ENCODE measurements at places on chromosomes 1 and 21.
A peak's percentile ranks its signal among the peaks of the same experiment; 100 is the strongest.

DNA sequence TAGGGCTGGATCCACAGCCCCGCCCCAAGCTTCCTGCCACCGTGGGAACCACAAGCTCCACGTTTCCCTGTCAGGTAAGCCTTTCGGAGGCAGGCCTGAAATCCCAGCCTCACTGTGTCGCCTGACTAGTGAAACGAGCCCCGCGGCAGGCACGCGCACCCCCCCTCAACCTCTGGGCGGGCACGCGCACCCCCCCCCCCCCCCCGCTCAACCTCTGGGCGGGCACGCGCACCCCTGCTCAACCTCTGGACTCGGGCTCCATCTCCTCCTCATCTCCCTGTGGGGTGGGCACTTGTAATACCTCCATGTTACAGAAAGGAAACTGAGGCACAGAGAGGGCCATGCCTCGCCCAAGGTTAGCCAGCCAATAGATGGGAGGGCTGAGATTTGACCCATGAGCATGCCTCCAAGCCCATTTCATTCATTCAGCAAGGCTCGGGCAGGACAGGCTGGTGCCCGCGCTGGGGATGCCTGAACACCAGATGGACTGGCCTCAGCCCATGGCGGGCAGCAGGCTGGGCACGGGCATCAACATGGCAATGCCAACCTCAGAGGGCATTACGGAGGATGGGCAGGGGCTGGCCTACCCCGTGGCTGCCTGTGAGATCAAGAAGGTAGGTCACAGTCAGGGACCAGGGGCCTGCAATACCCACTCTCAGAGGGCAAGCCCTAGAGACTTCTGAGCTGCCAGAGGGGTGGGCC, 4.7 kb downstream of the CFAP410 start:
- H3K27ac ChIP-seq: no peak overlapping the region
- H3K4me3 ChIP-seq: no peak overlapping the region
- no peaks in the 10 kb centered on the region for H3K27me3 ChIP-seq
- no peaks in the 10 kb centered on the region for H3K36me3 ChIP-seq
- DNase-seq: no peak

DNA sequence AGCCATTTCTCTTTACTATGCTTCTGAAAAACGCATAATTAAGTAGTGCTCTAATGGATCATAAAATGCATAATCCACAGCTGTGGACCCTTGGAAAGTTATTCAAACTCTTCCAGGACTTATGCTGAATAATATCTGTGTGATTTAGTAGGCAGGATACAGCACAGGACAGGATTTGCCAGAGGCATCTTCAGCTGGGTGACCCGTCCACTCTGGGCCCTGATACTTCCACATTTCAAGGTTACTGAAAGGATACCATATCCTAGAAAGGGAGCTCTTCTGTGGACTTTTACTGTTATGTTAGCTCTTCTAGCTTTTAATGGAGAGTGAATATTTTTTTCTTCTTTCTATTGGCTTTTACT, 49.6 kb downstream of the MAP10 start:
- no peak for DNase-seq
- no peaks in the 10 kb centered on the region for H3K27me3 ChIP-seq
- H3K4me3 ChIP-seq: no peak overlapping the region
- H3K36me3 ChIP-seq: no peaks in the 10 kb centered on the region
- no peak overlapping the region for H3K27ac ChIP-seq

GRCh38 chr1:228830185-228830953, 95.1 kb downstream of the RHOU start:
- H3K27ac ChIP-seq: no peak overlapping the region
- H3K27me3 ChIP-seq: no peaks in the 10 kb centered on the region
- no peak overlapping the region for H3K4me3 ChIP-seq
- no peaks in the 10 kb centered on the region for H3K36me3 ChIP-seq
- H3K4me1 ChIP-seq: no peaks in the 10 kb centered on the region

- H3K4me3 ChIP-seq: no peak overlapping the region
- no peak overlapping the region for H3K27ac ChIP-seq
- H3K27me3 ChIP-seq: no peaks in the 10 kb centered on the region
- no peaks in the 10 kb centered on the region for H3K4me1 ChIP-seq
- no peaks in the 10 kb centered on the region for H3K36me3 ChIP-seq
Measured at GRCh38 chr1:48225579-48225978, 3.1 kb downstream of the SLC5A9 start.

DNA sequence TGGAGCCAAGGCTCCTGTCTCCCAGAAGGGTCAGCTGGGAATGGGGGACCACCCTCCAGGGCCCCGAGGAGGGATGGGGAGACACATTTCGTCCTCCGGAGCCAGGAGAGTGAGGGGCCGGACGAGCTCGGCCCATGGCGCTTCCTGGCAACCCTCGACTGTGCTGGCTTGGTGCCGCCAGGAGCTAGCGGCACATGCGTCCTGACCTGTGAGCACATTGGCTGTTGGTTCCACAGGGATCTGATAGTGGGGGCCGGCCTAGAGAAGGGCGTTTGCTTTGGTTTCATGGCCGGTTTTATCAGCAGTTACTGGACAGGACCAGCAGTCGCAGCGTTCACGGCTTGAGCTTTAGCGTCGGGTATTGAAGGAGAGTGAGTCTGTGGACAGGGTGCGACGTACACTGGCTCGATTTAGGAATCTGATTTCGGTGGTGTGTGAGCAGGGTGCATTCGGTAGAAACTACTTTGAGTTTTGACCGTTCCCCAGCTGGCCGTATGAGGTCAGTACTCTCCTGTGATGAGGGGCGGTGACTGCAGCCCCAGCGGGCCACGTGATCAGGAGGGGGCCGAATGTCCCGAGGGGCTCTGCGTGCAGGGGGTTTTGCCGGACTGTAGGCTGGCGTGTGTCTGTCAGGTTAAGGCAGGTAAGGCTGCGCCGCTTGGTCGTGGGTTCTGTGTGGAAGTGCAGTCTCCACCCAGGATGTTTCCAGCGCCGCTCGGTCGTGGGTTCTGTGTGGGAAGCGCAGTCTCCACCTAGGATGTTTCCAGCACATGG, 18.7 kb downstream of the FAAP20 start:
- H3K27ac ChIP-seq: no peak overlapping the region
- no peaks in the 10 kb centered on the region for H3K4me1 ChIP-seq
- H3K27me3 ChIP-seq: no peaks in the 10 kb centered on the region
- peaks cover 5% of the 10 kb centered on the region for H3K36me3 ChIP-seq
- DNase-seq: no peak
- no peak overlapping the region for H3K4me3 ChIP-seq

DNA sequence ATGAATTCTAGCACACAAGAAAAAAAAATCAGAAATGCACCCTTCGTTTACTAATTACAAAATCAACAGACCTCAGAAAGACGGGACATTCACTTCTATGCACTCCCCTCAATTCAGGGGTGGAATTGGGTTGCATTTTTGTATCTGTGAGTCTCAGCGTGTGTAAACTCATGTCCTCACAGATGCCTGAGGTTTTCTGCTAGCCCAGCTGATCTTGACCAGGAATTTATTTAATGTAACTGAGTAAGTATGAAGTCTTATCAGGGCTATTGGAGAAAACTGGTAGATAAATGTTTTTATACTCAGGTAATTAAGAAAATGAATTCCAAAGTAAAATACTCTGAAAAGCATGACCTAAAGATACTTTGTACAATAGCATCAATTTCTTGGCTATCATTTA, 167.7 kb downstream of the RUNX1 start:
- H3K36me3 ChIP-seq: no peaks in the 10 kb centered on the region
- no peak overlapping the region for H3K27ac ChIP-seq
- H3K4me3 ChIP-seq: no peak overlapping the region
- peaks cover 2% of the 10 kb centered on the region for H3K4me1 ChIP-seq
- DNase-seq: no peak
- peaks cover 10% of the 10 kb centered on the region for H3K27me3 ChIP-seq

DNA sequence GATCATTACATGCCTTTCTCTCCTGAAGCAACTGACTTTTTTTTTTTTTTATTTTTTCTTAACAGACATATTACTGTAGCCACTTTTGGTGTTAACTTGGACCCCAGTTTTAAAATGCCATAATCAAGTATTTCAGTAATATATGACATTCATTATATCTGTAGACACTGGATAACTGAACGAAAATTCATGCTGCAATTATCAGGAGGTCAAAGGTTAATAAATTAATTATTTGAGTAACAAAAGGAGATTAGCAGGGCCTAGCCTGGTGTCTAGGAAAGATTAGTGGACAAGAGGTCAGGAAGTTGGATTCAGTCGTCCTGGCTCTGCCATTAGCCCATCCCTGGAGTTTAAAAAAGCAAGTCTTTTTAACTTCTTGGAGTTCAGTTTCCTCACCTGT, 168.1 kb downstream of the TGFBR3 start:
- no peak overlapping the region for H3K27ac ChIP-seq
- H3K27me3 ChIP-seq: no peaks in the 10 kb centered on the region
- no peak for DNase-seq
- no peak overlapping the region for H3K4me3 ChIP-seq
- H3K36me3 ChIP-seq: no peaks in the 10 kb centered on the region

DNA sequence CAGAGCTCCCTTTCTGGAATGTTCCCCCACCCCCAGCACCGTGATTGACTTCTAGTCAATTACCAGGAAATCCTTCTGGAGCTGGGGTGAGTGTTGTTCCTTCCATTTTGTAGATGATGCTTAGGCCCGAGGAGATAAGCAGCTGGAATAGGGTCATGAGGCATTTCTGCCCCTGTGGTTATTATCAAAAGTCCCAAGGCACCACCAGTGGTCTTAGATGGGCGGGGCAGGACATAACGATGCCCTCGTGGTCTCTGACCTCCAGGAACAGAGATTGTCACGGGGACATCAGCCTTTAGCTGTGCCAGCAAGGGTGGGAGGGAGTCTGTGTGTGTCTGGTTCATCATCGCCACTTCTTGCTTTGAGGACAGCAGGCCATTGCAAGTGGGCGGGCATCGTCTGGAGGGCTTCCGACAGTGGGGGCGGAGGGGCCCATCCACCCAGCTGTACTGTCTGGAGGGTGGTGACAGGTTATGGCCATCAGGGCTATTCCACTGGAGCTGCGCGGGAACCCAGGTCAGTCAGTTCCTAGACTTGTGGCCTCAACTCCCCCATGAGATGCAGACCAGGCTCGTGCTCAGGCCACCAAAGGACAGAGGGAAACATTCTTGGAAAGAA, 22.6 kb downstream of the TNFRSF8 start:
- no peaks in the 10 kb centered on the region for H3K36me3 ChIP-seq
- no peaks in the 10 kb centered on the region for H3K4me1 ChIP-seq
- no peak for DNase-seq
- no peak overlapping the region for H3K27ac ChIP-seq
- H3K4me3 ChIP-seq: no peak overlapping the region
- H3K27me3 ChIP-seq: no peaks in the 10 kb centered on the region

- no peaks in the 10 kb centered on the region for H3K4me1 ChIP-seq
- DNase-seq: no peak
- H3K4me3 ChIP-seq: no peak overlapping the region
- no peak overlapping the region for H3K27ac ChIP-seq
- H3K36me3 ChIP-seq: no peaks in the 10 kb centered on the region
- no peaks in the 10 kb centered on the region for H3K27me3 ChIP-seq
Measured at GRCh38 chr1:236916131-236916800, 88.0 kb downstream of the MT1HL1 start.

- H3K4me1 ChIP-seq: no peaks in the 10 kb centered on the region
- no peak for DNase-seq
- H3K4me3 ChIP-seq: no peak overlapping the region
- no peaks in the 10 kb centered on the region for H3K36me3 ChIP-seq
- H3K27me3 ChIP-seq: no peaks in the 10 kb centered on the region
Measured at GRCh38 chr1:174003867-174004266, 18.3 kb downstream of the RC3H1 start.

DNA sequence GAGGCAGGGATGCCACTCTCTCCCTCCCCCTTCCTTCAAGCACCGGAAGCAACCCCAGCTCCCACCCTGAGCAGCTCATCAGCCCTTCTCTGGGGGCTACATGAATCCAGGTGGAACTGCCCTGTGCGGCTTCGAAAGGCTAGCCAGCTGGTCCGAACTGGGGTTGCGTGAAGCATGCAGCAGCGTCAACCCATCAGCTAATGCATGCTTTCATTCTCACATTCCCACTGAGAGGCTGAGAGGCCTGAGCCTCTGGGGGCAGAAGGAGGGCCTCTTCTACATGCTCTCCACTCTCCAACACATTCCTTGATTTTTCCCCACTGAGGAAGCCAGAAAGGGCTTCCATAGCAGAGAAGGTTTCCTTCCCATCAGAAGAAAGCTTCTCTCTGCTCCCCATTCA, 5.6 kb downstream of the RXRG start:
- no peaks in the 10 kb centered on the region for H3K36me3 ChIP-seq
- H3K4me1 ChIP-seq: peaks cover 8% of the 10 kb centered on the region
- DNase-seq: peak; percentile 33
- no peaks in the 10 kb centered on the region for H3K27me3 ChIP-seq
- no peak overlapping the region for H3K4me3 ChIP-seq
- no peak overlapping the region for H3K27ac ChIP-seq

- H3K4me3 ChIP-seq: no peak overlapping the region
- no peak for DNase-seq
- no peaks in the 10 kb centered on the region for H3K27me3 ChIP-seq
- H3K27ac ChIP-seq: no peak overlapping the region
Measured at GRCh38 chr1:16276302-16277030, 39.5 kb upstream of the CPLANE2 start.

- no peaks in the 10 kb centered on the region for H3K36me3 ChIP-seq
- no peaks in the 10 kb centered on the region for H3K4me1 ChIP-seq
Measured at GRCh38 chr1:93033029-93033428, 46.1 kb upstream of the MTF2 start.

DNA sequence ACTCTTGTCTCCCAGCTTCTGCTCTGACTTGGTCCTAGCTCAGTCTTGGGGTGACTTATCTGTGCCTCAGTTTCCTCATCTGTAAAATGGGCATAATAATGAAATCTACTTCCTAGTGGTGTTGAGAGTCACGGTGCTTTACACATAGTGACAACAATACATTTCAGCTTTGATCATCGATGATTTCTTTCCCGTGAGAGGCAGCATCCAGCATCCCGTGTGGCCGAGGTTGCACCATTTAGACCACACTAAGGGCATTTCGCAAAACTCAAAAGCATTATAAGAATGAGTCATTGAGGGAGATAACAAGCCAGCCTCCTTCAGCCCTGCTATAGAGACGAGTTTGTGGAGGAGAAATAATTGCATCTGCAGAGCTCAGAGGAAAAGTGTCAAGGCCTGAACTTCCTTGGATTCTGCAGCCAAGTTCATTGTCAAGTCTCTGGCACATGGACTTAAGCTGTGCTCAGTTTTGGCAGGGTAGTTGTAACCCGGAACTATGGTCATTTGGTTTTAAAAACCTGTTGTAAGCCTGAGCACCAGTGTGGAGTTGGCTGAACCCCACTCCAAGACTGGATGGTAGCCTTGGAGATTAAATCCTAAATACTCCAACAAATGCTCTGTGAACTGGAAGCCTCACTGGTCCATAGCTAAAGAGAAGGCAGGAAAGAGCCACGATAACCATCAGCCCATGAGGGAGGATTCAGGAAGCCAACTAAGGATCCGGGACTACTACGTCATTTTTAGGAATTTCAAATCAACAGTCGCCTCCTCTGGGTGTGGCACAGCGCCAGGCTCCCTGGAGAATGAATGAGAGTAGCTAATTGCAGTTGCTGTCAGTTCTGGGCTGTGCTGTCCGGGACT, 64.2 kb downstream of the TCP10L start:
- no peaks in the 10 kb centered on the region for H3K27me3 ChIP-seq
- no peaks in the 10 kb centered on the region for H3K4me1 ChIP-seq
- no peak overlapping the region for H3K4me3 ChIP-seq
